ENCODE measurements at places on chromosomes 11 and 22.
A peak's percentile ranks its signal among the peaks of the same experiment; 100 is the strongest.

- no peak for DNase-seq
These were observed 1378.0 kb downstream of the BRD1 start for GRCh38 chr22:48449466-48450187.

GRCh38 chr11:73400293-73400692 is 24.1 kb downstream of the RELT start:
- peak; percentile 7 for DNase-seq

- DNase-seq, result no peak
These were observed 5.2 kb downstream of the RASSF7 start for GRCh38 chr11:565921-566509.

DNA sequence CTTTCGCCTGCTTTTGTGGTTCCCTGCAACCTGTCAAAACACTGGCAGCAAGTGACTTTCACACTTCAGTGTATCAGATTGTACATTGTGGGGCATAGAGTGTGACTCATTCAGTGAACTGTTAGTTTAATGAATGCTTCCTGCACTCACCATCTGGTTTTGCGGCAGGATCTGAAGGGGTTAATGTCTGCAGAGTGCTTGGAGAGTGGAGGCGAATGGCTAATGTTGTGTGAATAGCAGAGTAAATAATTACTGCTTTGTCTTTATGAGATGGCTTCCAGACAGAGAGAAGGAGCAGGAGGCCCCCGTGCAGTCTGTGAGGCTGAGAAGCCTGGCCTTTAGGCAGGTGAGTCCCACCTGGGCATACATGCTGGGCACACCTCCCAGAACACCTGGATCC is 454.3 kb upstream of the KIRREL3 start:
- no peak for DNase-seq

Data from tibial nerve (tissue), 4 donors.